Cerebellar nuclear complex (tissue), 1 donor: ENCODE measurements at places on chromosomes 16 and 17.

DNA sequence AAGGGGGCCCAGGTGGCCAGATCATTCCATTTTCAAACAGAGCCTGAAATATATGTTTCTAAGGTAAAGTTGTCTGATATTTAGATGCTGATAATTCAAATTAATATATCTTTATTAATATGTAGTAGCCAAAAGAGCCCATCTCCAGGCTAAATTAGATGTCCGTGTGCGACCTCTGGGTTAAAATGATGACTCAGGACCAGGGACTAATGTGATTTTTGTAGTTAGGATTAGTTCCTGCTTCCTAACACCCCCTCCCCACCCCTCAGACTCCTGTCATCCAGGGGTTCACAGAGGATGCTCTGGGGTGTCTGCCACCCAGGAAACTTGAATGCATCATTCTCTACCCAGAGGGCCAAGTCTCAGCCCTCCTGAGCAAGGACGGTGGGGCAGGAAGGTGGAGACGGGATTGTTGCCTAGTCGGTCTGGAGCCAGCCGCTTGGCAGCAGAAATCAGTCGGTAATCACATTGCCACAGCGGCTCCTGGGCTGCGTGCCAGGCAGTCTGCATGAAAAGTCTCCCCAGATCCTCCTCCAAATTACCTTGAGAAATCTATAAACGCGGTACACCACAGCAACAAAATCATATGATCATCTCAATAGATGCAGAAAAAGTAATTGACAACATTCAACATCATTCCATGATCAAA, 29.8 kb downstream of the CNGB1 start:
- DNase-seq: no peak

GRCh38 chr16:70746708-70747424, 54.1 kb downstream of the VAC14 start:
- no peak for DNase-seq

GRCh38 chr17:76356803-76357456, 3.2 kb upstream of the PRPSAP1 start:
- no peak for DNase-seq

- DNase-seq: no peak
These were observed 122.5 kb downstream of the XYLT1 start for GRCh38 chr16:17348042-17348783.

DNA sequence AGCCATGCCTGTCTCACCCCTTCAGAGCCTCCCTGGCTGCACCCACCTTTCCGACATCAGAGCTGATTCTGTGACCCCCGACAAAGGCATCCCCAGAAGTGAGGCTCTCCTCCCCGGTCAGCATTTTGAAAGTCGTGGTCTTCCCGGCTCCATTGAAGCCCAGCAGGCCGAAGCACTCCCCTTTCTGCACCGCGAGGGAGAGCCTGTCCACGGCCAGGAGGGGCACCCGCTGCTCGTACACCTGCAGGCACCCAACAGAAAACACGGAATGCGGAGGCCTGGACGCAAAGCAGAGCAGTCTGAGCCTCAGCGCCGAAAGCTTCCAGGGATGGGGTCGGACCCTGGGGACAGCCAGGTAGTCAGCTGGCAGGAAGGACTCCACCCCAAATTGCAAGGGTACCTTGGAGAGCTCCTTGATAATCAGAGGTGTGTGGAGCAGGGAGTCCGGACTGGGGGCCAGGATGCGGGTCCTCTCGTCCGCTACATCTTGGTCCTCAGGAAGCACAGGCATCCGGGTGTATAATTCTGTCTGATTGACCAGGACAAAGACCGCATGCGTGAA, 13.1 kb upstream of the RNPS1 start:
- no peak for DNase-seq

DNA sequence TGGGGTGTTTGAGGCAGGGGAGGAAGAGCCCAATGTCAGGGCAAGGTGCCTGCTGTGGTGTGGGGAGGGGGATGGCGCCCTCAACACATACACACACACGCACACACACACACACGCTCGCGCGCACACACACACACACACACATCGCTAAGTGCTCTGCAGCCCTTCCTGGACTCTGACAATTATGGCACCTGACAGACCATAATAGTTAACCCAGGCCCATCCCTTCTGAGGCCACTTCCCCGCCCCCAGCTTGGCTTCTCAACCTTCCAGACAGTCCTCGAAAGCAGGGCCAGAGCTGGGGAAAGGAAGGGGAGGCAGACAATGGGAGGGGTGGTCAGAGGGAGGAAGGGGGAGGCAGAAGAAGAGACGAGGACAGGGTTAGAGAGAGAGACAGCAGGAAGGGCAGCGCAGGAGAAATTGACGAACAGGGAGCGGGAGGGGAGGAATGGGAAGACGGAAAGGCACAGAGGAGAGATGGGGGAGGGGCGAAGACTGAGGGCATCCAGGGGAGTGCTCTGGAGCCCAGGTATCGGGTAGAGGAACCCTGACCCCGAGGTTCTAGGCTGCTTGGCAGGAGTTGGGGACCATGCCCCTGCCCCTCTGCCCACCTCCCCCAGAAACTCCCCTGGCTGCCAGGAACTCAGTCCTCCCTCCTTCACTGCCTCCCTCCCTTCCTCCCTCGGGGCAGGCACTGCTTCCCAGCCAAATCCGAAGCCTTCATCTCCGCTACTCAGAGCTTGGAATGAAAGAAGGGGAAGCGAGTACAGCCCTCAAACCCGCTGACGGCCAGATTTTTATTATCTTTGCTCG, 4.0 kb downstream of the SRCIN1 start:
- DNase-seq: no peak

DNA sequence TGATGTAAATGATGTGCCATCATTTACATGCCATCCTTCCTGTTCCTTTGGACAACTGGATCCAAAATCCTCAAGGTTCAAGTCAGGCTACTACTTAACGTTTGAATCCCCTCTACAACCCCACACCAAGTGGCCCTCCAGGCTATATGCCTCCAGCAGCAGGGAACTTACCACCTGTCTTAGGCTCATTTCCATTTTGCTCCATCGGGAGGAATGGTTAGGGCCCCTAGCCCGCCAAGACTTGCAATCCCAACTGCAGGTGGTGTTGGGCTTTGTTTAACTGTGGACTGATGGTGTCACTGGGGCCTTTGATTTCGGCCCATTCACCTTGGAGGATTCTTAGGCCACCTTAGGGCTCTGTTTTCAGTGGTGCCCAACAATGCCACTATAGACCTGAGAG, 9.7 kb downstream of the HNF1B start:
- DNase-seq: no peak

DNA sequence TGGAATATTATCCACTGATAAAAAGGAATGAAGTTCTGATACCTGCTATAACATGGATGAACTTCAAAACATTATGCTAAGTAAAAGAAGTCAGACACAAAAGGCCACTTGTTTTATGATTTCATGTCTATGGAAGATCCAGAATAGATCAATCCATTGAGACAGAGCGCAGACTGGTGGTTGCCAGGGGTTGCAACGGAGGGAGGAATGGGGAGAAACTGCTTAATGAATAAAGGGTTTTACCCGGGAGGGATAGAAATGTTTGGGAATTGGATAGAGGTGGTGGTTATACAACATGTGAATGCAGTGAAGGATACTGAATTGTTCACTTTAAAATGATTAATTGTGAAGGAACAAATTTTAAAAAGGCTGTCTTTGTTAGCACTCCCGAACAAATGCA, 30.2 kb downstream of the WDR59 start:
- DNase-seq: no peak

- no peak for DNase-seq
These were observed 4.4 kb downstream of the TMEM204 start for GRCh38 chr16:1537763-1538289.

DNA sequence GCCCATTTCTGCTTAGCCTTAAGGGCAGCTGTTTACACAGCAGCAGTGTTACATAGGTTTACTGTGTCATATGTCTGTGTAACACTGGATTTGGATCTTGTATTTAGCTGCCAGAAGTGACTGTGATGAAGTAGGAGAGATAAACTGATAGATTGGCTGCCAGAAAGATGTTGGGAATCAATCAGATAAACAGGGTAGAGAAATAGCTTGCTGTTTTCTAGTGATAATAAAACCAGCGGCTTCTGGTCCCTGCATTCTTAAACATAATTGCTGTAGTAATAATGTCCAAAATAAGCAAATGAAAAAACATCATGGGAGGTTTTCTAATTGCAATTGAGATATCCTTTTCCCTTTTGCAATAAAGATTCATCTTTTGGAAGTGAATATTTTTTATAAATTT, 68.7 kb downstream of the AATF start:
- no peak for DNase-seq

DNA sequence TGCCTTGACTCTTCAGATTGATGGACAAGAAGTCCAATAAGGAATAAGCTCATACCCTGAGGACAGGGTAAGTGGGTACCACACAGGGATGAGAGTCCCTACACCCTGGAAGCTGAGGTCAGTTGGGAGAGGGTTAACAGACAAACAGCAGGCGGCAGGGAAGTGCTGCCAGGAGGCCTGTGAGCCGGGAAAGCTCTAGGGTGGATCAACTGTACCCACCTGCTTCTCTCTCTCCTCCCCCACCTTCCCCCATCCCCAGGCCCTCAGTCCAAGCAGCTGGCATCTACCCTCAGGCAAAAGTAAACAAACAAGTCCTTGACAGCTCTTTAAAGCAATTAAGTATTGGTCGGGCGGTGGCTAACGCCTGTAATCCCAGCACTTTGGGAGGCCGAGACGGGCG, 20.7 kb upstream of the MYLK3 start:
- no peak for DNase-seq

DNA sequence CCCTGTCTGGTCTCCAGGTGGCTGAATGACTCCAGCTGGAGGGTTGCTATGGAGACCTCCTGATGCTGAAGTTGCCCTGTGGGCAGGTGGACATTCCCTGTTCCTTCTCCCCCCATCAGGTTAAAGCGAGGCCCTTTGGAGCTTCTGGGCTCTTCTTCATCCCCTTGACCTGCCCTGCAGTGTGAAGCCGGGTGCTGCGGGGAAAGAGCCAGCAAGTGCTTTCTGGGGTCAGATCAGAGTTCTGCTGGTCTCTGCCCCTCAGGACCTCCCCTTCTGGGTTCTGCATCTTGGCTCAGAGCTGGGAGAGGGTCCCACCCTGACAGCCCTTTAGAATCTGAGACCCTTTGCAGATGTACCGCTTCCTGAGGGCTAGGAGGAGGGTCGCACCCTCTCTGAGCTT, 25.1 kb downstream of the NKD1 start:
- DNase-seq: no peak

- no peak for DNase-seq
These were observed 160.6 kb downstream of the TANC2 start for GRCh38 chr17:63126607-63127006.

GRCh38 chr16:46973996-46974324, 486 bp upstream of the DNAJA2 start:
- DNase-seq: no peak

DNA sequence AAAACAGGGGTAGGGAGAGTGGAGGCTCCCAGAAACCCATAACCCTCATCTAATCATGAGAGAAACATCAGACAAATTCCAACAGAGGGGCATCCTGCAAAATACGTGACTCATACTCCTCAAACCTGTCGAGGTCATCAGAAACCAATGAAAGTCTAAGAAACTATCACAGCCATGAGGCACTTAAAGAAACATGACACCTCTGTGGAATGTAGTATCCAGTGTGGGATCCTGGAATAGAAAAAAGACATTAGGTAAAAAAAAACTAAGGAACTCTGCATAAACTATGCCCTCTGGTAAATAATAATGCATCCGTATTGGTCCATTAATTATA, 16.4 kb downstream of the CDH5 start:
- no peak for DNase-seq

DNA sequence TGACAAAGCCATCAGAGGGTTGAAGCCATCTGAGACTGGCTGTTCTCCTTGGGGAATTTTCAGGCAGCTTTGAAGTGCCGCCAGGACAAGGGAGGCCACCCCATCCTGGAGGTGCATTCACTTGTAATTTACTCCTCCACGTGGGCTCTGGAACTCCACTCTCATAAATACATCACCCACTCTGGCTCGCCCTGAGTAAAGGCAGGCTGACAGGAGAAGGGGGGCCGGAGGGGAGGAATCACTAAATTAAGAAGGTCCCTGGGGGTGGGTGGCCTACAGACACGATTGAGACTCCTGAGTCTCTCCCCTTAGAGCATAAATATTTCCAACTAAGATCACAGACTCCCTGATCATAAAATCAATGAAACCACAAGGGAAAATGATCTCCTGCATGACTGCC, 56.3 kb upstream of the HNF1B start:
- no peak for DNase-seq

- no peak for DNase-seq
These were observed 20.6 kb downstream of the HIC1 start for GRCh38 chr17:2075336-2076086.

- DNase-seq: no peak
These were observed 3.1 kb downstream of the MFAP4 start for GRCh38 chr17:19383681-19384470.

GRCh38 chr17:3557768-3558583, at the start of gene TRPV3:
TSS of gene TRPV3 (minus strand) at chr17:3557812. CDS start at chr17:3554850, 2,962 bp downstream.
- DNase-seq: no peak

GRCh38 chr17:72724267-72724666, 368.2 kb downstream of the SLC39A11 start:
- DNase-seq: no peak

- DNase-seq: no peak
These were observed 214.7 kb downstream of the SPECC1 start for GRCh38 chr17:20223808-20224328.

- no peak for DNase-seq
These were observed 41.5 kb upstream of the MED9 start for GRCh38 chr17:17435323-17435722.

DNA sequence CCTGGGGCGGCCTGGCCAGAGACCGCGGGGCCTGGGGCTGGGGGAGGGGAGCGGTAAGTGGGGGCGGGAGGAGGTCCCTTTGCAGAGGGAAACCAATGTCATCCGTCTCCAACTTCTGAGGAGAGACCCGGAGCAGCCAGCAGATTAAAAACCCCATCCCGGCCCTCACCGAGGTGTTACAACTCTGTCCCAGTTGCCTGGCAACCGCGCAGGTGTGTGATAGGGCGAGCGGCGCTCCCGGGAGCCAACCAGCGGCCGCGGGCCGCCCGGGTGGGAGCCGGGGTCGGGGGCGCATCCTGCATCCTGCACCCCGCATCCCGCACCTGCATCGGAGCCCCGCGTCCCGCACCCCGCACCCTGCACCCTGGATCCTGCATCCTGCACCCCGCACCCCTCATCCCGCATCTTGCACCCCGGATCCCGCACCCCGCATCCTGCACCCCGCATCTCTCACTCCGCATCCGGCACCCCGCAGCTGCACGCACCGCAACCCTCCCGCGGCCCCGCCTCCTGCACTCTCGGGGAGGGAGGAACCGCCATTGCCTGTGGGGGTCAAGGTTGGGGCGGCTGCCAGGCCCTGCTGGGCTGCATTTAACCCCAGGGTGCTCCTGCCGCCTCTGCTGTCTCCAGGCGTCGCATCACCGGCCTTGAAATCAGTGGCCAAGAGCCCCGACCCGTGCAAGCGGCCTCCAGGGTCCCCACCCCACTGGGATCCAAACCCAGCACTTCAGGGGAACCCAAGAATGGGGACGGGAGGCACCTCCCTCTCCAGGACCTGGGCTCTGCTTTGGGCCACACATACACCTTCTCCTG, 47.3 kb downstream of the RTN4RL1 start:
- no peak for DNase-seq

GRCh38 chr16:5054876-5055865, 10.6 kb downstream of the C16orf89 start:
- DNase-seq: no peak

- DNase-seq: no peak
These were observed 100.0 kb downstream of the ZNF423 start for GRCh38 chr16:49755716-49756505.

- DNase-seq: no peak
These were observed 22.2 kb upstream of the ATP2A3 start for GRCh38 chr17:3986270-3986938.

- no peak for DNase-seq
These were observed 221.1 kb downstream of the FTO start for GRCh38 chr16:53925107-53925410.
